ENCODE measurements at places on chromosomes 16 and 17.

GRCh38 chr16:7055443-7055842 is 277.2 kb upstream of the RBFOX1 start:
- no peak for DNase-seq

DNA sequence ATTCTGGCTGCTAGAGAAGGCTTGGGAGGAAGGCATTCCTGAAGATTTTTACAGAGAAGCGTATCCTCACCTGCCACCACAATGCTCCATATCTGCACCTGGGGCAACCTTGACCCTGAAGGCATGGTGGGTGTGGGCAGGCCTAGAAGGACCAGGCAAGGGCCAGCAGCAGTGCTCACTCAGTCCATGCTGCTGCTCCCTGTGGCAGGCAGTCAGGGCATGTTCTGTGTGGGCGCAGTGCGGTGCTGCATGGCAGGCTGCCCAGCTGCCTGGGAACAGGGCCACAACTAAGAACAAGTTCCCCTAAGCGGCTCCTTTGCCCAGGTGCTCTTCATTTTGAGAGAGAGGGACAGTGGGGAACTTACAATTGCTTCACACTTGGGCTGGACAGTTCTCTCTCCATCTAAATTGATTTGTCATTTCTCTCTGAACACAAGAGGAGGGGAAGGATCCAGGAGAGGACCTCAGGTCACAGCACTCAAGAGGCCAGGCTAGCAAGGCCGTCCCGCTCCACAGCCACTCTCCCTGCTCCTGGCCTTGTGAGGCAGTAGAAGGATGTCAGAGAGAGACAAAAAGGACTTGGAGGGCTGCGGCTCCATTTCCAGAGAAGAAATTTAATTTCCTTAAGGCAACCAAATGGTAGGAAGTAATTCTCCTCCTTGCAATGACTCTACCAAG is 158.8 kb downstream of the AATF start:
- no peak for DNase-seq

DNA sequence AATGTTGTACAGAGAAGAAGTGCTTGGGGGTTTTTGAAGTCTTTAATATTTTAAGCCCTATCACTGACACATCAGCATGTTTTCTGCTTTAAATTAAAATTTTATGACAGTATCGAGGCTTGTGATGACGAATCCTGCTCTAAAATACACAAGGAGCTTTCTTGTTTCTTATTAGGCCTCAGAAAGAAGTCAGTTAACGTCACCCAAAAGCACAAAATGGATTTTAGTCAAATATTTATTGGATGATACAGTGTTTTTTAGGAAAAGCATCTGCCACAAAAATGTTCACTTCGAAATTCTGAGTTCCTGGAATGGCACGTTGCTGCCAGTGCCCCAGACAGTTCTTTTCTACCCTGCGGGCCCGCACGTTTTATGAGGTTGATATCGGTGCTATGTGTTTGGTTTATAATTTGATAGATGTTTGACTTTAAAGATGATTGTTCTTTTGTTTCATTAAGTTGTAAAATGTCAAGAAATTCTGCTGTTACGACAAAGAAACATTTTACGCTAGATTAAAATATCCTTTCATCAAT is 57.8 kb downstream of the HLF start:
- DNase-seq: no peak

DNA sequence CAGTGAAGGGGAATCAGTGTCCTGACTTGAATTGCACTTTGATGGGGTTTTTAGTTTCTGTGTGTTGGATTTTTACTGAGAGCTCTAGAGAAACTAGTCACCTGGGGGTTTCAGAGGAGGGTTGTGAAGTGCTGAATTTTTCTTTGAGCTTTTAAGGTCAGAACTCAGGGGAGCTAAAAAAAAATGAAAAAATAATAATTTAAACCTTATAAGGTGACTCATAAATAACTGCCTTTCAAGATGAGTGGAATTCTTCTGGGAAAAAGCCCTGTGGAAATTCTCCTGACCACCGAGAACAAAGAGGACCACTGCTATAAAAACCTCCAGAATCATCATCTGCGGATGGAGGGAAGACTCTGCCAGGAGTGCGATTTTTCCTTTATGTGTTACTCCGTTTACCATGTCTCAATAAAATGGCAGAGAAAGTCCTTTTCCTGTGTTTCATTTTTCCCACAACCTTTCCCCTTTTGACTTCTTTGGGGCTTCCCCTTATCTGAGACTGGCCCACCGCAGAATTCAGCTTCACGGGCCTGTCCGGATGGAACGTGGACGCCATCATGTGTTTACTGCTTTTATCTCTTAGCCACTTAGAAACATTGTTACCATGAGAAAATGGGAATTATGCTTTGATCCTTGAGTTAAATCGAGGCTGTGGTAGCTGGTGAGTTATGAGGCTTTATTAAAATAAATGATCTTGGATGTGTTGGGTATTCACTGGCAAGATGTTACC is 39.7 kb downstream of the RPTOR start:
- DNase-seq: peak; percentile 16

DNA sequence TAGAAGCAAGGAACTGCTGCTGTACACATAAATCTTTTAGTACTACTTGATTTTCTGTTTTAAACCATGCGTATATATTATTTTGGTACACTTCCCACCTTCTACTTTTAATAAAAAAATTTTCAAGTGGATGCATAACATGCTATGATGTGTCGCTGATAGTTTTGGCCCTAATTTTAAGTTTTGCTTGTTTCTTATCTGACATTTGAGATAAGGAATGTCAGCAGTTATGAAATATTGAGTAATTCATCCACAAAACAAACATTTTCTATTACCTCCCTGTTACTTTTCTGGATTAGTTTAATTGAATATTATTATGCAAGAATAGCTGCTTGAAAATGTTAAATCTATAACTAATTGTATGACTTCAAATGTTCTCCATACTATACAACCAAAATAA is 35.8 kb downstream of the N4BP1 start:
- DNase-seq: no peak

DNA sequence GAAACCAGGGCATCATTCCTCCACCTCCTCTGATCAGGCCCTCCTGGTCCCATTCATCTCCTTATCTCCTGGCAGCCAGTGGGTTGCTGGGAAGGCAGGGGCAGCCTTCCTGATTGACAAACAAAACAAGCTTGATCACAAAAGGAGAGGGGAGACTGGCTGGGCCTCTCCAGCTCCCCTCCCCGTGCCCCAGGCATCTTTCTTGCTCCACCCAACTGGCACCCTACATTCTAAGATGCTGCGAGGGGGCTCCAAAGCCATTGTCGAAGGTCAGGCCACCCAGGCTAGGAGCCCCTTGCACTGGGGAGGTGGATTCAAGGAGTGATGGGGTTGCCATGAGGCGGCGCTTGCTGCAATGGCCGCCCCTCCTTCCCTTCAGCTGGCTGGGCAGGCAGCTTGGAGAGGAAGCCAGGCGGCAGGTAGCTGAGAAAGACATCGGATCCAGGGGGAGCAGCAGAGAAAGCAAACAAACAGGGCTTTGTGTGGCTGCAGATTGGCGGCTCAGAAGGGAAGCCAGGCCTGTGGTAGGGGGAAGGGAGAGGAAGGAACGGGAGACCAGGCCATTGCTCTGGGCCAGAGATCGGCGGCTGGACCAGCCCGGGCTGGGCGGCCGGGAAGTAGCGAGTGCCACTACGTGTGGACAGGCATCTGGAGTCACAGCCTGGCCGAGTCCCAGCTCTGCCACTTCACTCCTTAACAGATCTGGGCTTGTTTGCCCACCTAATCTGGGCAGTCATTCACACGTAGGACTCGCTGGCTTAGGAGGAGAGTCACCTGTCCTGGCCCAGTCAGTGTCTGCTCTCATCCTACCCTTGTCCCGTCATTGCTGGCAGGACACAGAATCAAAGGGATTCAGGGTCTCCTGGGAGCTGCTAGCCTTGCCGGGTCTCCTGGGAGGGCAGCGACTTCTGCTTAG is 12.3 kb downstream of the RAI1 start:
- peak; percentile 91 for DNase-seq

DNA sequence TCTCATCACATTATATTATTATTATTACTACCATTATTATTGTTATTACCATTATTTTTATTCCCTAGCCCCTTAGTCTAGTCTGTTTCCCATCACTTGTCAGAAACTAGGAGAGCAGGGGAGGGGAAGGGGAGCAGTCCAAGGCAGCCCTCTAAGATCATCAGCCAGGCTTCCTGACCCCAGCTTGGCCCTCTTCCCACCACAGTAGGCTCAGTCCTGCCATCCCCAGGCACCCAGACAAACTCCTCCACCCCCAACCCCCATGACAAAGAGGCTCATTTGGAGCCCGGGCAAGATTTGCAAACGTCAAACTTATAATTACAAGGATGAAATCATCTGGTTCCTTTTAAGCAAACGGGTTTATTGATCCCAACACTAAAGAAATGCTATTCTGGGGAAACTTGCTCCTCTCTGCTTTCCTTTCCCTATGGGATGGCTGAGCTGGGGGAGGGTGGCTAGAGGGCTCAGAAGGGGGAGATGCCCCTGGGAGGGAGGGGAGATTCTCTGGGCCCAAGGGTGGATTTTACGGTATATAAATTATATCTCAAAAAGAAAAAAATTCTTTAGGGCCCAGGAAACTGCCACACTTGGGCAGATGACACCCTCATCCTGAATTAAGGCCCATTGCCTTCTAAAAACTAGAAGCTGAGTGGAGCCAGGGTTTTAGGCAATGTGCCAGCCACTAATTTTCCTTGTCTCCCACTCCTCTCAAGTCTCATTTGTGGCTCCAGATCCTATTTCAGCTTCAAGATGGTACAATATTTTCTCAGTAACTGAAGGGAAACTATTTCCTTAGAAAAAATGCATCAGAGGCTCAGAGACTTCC is 4.4 kb upstream of the CBFB start:
- DNase-seq: no peak

All from spinal cord (tissue), 10 donors.